ENCODE measurements at places on chromosomes 16 and 17.
A peak's percentile ranks its signal among the peaks of the same experiment; 100 is the strongest.

DNA sequence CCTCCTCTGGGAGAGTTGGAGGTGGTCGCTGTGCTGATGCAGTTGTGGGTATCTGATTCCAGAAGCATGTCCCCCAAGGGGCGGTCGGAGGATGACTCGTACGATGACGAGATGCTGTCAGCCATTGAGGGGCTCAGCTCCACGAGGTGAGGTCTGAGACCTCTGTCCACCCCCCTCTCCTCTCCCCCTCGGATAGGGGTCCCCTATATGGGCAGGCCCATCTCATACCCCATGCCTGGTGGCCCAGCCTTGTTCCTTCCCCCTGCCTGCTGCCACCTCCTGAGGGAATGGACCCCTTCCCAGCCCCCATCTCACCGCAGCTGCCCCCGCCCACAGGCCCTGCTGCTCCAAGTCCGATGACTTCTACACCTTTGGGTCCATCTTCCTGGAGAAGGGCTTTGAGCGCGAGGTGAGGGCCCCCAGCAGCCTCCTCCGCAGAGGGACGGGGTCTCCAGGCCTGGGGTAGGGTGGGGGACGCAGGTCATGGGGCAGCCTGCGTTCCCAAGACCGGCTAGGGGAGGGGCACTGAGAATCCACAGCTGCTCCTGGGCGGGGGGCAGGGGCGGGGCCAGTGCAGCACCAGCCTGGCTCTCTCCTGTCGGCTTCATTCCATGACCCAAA lies 39.2 kb downstream of the ADCY7 start:
- H3K36me3 ChIP-seq, result peaks cover 49% of the 10 kb centered on the region
- no peak overlapping the region for H3K27ac ChIP-seq
- H3K4me3 ChIP-seq, result no peak overlapping the region
- H3K4me1 ChIP-seq, result peaks cover 3% of the 10 kb centered on the region
- no peaks in the 10 kb centered on the region for H3K27me3 ChIP-seq

- H3K4me1 ChIP-seq, result no peaks in the 10 kb centered on the region
- H3K27ac ChIP-seq, result no peak overlapping the region
- H3K4me3 ChIP-seq, result no peak overlapping the region
- peaks cover 17% of the 10 kb centered on the region for H3K36me3 ChIP-seq
Measured at GRCh38 chr16:57751539-57752202, 16.1 kb downstream of the KATNB1 start.

DNA sequence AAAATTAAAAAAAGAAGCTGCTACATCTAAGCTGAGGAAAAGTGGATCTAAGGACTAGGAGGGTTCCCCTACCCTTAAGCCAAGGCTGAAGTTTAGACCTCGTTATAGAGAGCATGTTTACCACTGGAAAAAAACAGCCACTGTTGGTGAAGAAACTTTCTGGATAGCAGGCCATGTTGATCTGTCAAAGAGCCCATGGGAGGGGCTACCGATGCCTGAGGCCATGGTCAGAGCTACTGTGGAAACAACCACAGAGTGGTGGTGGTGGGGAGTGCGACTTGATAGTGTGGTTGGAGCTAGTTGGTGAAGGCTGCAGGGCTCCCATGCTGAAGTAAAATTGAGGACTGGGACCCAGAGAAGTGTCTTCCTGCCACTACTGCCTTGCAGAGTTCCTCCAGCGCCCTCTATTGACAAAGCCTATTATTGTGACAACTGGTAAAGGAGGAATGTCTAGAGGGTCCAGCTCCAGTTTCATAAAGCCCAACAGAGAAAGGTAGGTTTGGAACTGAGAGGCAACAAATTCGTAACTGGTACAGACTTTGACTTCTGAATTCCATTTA lies 12.7 kb upstream of the FAM20A start:
- peaks cover 21% of the 10 kb centered on the region for H3K27me3 ChIP-seq
- DNase-seq, result no peak
- no peak overlapping the region for H3K4me3 ChIP-seq
- peak overlapping the region; percentile 25 for H3K27ac ChIP-seq

DNA sequence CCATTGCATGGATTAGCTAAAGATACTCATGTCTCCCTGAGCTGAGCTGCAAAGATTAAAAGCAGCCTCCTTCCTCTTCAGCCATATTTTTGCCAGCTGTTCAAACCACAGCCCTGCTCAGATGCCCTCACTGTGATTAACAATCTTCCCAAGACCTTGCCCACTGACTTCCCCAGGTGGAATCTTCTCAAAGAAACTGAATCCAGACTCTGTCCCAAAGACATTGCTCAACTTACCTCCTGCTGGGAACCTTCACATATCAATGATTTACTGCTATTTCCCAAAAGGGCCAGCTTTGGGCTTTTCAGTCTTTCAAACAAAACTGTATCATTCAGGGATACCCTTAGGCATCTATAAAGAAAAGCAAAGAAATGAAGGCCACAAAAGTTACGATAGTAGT lies 9.2 kb downstream of the C17orf67 start:
- no peak overlapping the region for H3K27ac ChIP-seq
- peaks cover 27% of the 10 kb centered on the region for H3K36me3 ChIP-seq
- H3K4me3 ChIP-seq, result no peak overlapping the region
- peaks cover 9% of the 10 kb centered on the region for H3K4me1 ChIP-seq
- H3K27me3 ChIP-seq, result no peaks in the 10 kb centered on the region

DNA sequence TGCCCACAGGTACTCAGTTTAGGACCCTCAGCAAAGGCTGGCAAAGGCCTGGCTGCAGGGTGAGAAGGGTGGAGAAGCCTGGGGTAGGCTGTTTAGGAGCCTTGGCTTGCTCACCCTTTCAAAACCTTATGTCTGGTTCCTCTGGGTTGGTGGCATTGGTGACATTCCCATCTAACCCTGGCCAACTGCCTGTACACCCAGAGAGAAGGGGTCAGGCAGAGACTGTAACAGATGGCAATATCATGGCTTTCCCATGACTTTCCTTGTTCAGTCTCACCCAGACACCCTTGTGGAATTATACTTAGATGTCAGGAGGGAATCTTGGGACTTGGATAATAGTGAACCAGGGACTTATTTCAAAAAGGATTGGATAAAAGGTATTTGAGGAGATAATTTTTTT lies 18.5 kb upstream of the LLGL1 start:
- H3K27ac ChIP-seq, result no peak overlapping the region
- no peaks in the 10 kb centered on the region for H3K27me3 ChIP-seq
- H3K4me1 ChIP-seq, result peaks cover 5% of the 10 kb centered on the region
- H3K4me3 ChIP-seq, result no peak overlapping the region
- no peak for DNase-seq

- no peak overlapping the region for H3K4me3 ChIP-seq
- peaks cover 4% of the 10 kb centered on the region for H3K4me1 ChIP-seq
- no peak for DNase-seq
- no peaks in the 10 kb centered on the region for H3K27me3 ChIP-seq
- no peak overlapping the region for H3K27ac ChIP-seq
Measured at GRCh38 chr17:69223809-69224208, 4.8 kb downstream of the ABCA10 start.

GRCh38 chr17:32281011-32281451 lies 15.4 kb downstream of the RHBDL3 start:
- no peaks in the 10 kb centered on the region for H3K36me3 ChIP-seq
- no peak overlapping the region for H3K4me3 ChIP-seq
- H3K27ac ChIP-seq, result no peak overlapping the region
- peaks cover 14% of the 10 kb centered on the region for H3K4me1 ChIP-seq

Data from stimulated activated naive B cell treated with anti-CD40 and anti-IgM and Interleukin-4, amounts not matched to agents 10 μg/mL and 1 μg/mL and 100 μg/mL, for 72 hours (primary cell).